CD4-positive, alpha-beta T cell (primary cell): ENCODE measurements at places on chromosomes 12 and 14.

GRCh38 chr12:57838594-57839302 lies 7.8 kb downstream of the CTDSP2 start:
- DNase-seq: peak; percentile 65

GRCh38 chr14:79144896-79145295 lies 974.7 kb downstream of the NRXN3 start:
- no peak for DNase-seq

DNA sequence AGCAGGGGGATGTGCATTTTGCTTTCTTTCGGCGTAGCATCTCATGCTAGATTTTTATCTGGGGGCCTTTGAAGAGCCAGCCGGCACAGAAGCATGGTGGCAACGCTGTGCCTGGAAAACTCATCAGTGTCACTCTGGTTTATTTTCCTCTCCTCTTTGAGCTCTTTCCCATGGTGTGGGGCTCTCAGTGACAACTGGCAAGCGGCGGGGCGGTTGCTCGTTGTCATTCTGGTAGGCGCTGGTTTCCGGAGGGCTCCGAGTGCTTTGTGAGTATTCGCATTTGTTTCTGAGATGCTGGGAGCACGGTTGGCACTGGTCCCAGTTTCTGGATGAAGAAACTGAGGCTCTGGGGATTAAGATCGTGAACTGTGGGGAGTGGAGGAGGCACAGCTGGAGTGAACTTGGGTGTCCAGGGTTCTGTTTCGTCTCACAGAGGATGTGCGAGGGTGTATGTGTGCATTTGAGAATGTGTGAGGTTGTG lies 23.3 kb downstream of the TPCN1 start:
- no peak for DNase-seq

DNA sequence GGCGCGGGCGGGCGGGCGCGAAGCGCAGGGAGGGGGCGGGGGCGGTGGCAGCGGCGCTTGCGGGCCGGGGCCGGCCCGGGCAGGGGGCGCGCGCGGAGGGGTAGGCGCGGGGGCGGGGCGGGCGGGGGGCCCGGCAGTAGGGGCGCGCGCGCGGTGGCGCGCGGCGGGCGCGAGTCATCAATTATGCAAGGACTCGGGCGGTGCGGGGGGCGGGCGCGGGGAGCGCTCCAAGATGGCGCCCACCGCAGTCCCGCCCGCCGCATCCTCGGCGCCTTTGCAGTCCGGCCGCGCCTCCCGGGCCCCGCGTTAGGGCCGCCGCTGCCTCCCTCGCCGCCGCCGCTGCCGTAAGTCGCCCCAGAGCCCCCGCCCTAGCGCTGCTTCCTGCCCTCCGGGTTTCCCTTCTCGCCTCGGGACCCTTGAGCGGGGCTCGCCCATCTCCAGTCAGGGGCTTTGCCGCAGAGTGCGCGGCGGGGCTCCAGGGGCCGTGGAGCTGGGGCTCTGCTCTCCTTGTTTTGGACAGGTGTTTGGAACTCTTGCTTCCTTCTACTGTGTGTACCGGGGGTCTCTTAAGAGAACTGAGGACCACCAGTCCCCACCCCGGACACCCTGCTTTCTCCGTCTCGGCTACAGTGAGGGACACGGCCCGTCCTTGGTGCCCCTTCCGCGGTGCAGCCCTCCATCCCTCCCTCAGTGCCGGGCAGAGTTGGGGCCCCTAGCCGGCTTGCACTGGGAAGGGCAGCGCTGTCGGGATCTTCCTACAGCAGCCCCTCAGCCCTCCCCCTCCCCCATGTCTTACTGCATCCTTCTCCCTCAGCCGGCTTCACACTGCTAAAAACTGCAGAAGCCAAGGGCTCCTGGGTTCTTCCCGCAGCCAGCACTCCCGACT lies at the start of gene SCN8A:
Gene SCN8A, plus strand, starts transcription at position 218 of the 886 bp plus-strand sequence. CDS start 71,585 bp downstream, outside the sequence.
- DNase-seq: peak; percentile 30

- DNase-seq: no peak
Observed at GRCh38 chr14:58978343-58978742, 210.1 kb upstream of the DAAM1 start.

GRCh38 chr12:80001562-80001961 lies 66.7 kb upstream of the PPP1R12A start:
- DNase-seq: no peak

DNA sequence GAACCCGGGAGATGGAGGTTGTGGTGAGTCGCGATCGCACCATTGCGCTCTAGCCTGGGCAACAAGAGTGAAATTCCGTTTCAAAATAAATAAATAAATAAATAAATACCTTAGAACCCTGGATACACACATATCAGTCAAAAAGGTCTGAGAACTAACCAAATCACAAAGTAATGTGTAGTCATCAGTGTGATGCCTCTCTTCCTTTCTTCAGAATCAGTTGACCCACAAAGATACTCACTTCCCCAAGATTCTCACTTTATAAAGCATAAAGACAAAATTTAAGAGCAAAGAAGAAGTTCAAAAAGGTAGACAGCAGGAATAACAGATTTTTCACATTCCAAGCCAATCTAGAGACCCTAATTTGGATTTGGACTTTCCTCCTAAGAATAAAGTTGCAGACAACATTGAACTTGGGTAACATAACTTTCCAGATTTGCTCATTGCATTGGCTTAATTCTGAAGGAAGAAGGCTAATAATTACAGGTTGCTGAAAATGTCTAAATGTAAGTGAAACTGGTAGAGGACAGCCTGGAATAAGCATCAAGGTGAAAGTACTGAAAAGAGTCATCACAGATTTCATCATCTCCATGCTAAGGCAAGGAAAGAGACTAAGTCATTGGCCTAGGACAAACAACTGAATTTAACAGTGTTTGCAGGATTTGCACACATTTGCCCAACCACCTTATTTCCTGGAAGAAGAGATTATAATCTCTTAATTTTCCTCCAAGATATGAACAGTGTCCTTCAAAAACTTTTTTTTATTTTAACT lies 17.4 kb downstream of the TMED10 start:
- no peak for DNase-seq

GRCh38 chr14:73176685-73177084 lies 40.4 kb downstream of the PSEN1 start:
- DNase-seq: no peak

DNA sequence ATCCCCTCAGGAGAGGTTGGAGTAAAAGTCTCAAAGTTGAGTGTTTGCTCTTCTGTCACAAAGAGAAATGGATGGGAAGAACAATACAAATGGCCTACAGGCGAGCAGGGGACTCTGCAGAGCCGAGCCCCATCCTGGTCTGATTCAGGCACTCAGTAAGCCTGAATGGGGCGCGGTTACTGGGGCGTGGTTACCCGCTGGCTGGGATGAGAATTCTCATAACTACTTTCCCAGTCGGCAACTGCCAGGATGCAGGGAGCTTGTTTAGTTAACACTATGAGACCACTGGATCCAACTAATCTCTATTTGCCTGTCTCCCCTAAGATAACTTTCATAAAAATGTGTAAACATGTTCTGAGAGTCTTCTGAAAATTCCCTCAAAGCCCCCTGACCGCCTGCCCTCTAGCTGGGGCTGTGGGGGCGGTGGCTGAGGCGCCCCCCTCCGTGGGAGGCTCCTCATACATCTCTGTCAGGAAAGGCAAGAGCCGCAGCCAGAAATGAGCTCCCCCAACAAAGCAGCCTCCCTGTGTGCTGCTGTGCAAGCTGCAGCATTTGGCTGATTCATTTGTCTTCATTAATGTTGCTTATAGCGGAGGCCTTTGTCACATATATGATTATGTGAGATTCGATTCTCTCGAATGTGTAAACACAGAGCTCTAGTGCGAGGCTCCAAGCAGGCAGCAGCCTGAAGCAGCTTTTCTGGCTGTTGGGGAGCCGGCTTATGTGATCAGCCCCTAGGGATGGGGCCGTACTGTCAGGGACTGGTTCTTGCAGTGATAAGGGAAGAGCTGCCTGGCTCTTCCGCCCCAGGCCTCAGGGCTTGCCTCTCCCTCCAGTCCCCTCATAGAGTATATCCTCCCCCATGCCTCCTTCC lies 126.1 kb upstream of the ARHGAP5 start:
- DNase-seq: no peak

DNA sequence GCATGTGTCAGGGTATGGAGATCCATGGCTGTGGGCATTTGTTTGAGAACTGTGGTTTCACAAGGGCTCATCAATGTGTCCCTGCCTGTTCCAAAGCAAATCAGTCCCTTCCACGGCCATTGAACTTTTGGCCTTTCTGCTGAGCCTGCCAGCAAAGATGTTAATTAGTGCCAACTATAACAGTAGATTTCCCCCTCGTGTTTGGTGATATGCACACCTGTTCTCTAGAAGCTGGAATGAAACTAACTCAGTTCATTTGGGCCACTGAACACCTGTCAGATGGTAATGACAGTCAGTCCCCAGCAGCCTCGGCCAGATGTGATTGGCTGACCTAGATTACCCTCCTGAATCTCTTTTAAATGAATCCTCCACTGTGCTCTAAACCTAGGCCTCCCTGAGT lies 43.2 kb downstream of the IRAK3 start:
- no peak for DNase-seq

- DNase-seq: no peak
Observed at GRCh38 chr12:29211696-29212095, 62.6 kb downstream of the FAR2 start.

- peak; percentile 93 for DNase-seq
Observed at GRCh38 chr12:107317751-107318555, 224.6 kb upstream of the CRY1 start.

- DNase-seq: no peak
Observed at GRCh38 chr12:132066345-132066685, 77.8 kb downstream of the DDX51 start.
